Activated CD4-positive, alpha-beta T cell treated with anti-CD3 and anti-CD28 coated beads, Interleukin-2, amount 50 U/mL, for 16 hours (primary cell): ENCODE measurements at places on chromosomes 6 and 20.

DNA sequence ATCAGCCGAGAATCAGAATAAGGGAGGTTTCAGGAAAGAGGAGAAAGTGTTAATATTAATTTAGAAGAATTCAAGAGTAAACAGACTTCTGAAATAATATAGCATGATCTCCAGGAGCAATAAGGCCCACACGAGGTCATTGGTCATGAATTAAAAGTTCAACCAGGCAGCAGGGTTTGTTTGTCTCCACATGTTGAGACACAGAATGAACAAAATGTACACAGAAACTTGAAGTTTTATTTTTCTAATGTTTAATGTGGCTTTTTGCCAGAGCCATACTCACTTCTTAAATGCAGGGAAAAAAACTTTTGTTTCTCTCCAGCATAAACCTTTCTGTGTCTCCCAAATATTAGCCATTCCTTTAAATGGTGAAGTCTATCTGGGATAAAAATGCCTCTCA, 504.5 kb downstream of the HDGFL1 start:
- no peak for DNase-seq

DNA sequence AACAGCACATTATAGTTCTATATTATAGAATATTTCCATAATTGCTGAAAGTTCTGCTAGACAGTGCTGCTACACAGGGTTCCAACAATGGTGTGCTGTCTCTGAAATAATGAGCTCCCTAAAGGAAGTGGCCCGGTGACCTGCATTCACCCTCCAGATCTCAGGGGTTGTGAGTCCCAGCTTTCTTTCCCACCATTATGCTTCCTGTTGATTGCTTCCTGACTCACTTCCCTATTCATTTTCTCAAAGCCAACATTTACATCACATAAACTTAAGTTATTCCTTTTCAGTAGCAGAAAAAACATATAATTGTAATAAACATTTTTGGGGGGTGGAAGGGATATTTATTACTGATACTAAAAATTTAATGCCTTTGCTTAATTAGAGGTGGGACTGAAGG, 12.9 kb upstream of the CCN6 start:
- DNase-seq = no peak

DNA sequence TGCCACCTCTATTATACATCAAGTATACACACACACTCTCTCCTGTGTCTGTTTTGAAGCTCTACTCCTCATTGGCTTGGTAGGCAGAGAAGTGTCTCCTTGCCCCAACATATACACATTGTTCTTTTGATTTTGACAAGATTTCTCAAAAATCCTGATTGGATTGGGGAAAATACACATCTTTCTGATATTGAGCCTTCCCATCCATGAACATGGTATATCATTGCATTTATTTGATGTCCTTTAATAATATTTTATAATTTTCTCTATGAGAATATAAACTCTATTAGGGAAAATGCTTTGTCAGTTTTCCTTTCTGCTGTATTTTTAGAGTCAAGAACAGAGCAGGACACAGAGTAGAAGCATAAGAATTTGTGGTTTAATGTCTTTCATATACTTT, 7.2 kb downstream of the TTLL9 start:
- no peak for DNase-seq

DNA sequence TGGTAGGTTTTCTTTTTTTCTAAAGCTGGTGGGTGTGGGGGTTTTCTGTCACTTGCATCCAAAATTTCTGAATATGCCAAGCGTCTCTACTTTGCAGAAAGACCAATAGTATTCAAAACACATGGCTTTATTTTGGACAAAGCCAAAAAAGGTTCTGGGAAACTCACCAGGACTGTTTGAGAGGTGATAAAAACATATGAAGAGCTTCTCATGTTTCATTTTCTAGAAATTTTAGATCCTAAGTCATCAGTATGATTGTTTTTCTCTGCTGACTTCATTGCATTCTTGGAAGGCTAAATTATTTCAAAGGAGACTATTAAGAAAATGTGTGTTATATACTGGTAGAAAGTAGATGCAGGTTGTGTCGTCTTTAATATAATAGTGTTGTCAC, 51.3 kb downstream of the GCLC start:
- DNase-seq = no peak

DNA sequence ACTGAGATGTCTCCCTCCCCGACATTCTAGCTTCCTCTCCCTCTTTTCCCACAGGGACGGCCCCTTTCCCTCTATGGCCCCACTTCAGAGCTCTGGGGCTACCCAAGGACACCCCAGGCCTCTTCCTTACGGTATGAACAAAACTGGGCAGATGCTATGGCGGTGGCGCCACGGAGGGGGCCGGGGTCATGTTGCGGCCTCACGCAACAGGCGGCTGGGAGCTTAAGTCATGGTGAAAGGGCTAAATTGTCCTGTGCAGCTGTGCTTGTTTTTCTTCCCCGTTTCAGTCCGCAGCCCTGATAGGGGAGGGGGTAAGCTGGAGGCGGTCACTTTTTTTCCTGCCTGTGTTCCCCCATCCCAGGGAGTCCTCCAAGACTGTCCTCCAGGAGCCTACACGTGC, 17.6 kb upstream of the KIAA1755 start:
- DNase-seq = no peak

GRCh38 chr6:157061770-157062594, 261.3 kb downstream of the TMEM242 start:
- DNase-seq = no peak

DNA sequence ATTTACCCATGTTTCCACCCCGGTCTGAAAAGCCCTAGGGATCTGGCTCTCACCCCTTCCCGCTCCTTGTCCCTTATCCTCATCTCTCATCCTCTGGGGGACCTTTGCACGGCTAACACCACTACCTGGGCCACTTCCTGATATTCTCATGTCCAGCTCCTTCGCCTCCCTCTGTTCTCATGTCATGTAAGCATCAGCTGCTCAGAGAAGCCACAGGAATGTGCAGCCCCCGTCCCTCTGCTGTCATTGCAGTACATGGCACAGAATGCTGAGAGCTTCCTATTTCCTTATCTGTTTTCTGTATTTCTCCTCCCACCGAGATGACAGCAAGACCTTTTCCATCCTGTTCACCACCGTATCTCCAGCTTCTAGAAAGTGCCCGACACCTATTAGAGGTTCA, 102.4 kb downstream of the MTHFD1L start:
- DNase-seq = no peak

DNA sequence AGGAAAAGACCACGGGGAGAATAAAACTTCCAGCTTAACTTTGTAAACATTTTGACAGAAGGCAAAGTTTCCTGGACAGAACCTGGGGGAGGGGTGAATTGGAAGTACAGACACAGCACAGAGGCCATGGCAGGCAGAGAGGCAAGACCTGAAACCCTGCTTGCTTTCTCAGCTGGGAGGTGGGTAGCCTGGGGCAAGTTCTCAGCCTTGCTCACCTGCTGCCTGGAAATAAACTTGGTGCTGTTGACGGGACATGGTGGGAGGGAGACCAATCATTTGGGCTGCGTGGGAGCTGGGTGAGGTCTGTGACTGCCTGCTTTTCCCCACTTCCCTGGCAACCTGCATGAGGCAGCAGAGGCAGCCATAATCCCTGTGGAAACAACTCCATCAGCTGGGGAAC, 221.3 kb downstream of the MOXD1 start:
- no peak for DNase-seq

DNA sequence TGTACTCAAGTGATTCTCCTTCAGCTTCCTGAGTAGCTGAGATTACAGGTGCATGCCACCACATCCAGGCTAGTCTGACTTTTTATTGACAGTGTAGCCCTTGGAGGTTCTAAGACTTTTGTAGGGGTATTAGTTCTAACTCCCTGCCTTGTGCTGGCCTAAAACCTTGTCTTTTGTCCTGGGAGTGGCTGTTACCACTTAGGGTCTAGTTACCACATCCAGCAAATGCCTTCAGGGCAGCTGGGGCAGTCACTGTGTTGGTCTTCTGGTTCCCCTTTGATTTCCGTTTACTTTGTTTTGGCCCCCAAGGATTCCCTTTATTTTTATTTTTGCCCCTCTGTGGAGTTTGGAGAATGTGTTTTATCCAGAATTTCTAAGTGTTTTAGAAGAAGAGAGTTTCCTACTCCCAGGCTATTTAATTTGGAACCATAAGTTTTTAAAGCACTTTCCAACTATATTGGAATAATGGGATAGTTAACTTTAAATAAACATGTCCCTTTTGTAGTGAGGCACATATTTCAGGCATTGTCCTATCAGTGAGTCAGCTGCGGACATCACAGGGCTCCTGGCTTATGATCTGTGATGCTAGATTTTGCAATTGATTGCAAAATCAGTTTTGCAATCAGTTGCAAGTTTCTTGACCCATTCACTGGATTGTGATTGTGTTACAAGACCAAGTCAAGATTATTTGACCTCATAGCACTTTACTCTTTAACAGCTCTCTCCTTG, 25.0 kb downstream of the IL22RA2 start:
- DNase-seq = no peak

DNA sequence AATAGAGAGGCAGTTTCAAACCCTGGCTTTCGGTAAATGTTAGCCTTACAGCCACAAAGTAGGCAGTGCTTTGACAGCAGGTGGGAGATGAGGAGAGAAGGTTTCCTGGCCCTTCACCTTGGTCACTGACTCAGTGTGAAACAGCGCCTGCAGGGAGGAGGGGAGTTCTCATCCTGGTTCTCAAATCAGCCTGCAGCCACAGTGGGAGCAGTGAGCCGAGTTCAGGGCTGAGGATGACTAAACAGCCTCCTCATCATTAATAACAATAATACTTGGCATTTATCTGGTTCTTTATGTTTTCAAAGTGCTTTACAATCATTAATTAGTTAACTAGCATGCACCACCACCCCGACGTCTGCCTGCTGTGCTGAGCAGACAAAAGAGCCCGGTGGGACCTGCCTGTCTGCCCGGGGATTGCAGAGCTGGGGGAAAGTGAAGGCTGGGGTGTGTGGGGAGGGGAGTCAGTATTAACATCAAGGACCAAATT, 59.6 kb downstream of the PRDM1 start:
- DNase-seq = peak; percentile 81

- DNase-seq = no peak
Measured at GRCh38 chr6:142285235-142286087, 16.3 kb upstream of the ADGRG6 start.

GRCh38 chr6:13375360-13375878, 47.1 kb upstream of the TBC1D7 start:
- DNase-seq = peak; percentile 76

GRCh38 chr6:126027601-126028000, 41.3 kb downstream of the TRMT11 start:
- DNase-seq = no peak
